ENCODE measurements at places on chromosomes 12 and 14.

DNA sequence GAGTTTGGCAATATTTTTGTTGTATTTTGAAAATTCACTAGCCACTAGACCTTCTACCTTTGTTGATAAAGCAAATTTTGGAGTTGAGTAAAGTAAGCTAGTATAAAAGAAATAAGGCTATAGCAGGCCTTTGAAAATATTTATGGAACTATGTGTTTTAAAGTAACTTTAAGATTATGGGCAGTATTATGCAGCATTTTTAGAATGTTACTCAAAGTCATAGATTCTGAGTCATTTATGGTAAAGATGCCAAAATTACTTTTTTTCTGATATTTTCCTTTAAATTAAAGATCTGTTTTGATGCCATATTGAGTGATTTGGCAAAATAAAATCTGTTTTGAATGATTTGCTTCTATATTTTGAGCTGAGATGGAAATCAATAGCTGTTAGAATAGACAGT is 57.2 kb downstream of the SYNE2 start:
- DNase-seq, result no peak

DNA sequence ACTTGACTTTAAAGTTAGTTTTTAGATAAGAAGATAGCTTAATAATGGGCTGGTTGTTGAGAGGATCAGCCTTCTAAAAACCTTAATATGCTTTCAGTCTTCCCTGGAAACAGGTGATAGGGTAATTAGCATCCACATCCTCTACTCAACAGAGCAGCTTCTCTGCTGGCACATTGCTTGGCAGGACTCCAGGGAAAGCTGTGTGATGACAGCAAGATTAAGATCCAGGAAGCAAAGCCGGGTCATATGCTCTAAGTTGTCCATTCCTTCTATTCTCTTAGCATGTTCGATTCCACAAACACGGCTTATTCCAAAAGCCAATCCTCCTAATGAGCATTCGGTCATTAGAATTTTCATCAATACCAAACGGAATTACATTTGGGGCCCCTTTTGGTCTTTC is 87.0 kb downstream of the HMGA2 start:
- DNase-seq, result no peak

GRCh38 chr14:24915958-24916595 is 133.9 kb downstream of the STXBP6 start:
- DNase-seq, result no peak

DNA sequence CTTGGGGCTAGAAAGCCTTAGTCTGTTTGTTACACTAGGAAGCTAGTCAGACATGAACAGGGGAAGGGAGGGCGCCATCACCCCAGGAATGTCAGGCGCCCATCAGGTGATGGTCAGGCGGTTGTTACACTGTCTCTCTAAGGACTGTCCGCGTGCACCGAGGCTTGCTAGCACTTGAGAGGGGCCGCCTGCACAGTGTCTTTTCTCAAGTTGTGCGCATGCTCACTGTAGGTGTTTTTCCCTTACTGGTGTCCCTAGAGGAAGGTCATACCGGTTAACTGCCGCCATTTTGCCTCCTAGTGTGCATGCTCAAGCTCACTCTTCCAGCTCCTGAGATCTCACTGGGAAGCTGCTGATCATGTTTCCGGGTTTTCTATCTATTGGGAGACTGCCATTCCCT is 855.0 kb upstream of the TMEM132C start:
- no peak for DNase-seq

GRCh38 chr12:1870998-1871917 is 47.2 kb downstream of the CACNA2D4 start:
- no peak for DNase-seq

DNA sequence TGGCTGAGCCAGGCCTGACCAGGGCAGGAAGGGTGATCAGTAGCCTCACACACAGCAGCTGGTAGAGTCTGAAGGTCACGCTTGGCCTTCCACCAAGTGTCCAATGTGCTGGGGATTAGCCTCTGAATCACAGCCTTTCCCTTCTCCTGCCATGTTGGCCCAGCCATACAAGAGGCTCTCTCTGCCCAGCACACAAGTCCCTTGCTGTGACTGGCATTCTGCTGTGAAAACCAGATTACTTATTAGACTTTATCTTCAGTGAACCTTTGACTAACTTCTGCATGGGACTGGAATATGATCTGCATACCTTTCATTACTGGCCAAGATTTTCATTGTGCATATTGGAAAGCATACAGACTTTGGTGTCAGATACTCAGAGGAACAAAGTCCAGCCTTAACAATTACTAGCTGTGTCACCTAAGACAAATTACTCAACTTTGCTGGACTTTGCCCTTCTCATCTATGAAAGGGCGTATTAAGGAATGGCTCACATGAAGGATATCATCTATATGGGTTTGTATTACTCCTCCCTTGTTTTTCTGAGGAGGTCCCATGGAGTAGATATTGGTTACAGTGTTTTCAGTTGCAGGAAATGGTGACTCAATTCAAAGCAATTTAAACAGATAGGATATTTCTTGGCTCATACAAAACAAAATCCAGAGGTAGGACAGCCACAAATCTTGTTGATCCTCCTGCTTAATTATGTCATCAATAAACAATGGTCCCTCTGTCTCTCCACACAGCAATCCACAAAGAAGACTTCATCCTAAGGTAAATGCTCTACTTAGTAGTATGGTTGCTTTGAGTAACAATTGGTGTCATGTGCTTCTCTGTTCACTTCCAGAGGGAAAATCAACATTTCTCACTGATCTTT is 99.6 kb downstream of the DYRK2 start:
- DNase-seq, result no peak

DNA sequence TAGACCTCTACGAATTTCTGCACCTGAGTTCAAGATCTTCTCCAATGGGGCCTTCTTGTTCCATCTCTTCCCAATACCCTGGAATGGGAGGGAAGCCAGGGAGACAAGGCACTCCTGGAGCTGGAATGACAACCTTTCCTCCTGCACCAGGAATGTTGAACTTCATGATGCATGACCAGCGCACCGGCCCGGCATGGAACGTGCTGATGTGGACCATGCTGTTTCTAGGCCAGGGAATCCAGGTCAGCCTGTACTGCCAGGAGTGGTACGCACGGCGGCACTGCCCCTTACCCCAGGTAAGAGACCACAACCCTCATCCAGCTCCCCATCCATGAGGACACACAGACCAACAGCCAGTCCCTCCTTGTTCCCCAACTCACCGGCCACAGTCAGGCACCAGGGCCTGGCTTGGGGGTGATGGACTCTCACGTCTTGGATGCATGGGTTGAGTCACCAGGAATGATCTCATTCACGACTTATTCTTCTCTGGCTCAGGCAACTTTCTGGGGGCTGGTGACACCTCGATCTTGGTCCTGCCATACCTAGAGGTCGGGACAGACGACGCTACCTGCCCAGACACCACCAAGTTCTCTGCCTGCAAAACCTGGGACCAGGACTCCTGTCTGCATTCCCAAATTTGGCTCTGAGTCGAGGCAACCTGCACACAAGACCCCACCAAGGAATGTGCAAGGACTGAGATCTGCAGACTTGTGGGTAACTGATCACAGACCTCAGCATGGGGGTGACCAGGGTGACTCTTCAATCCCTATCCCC is 20.5 kb downstream of the SOAT2 start:
- no peak for DNase-seq

- DNase-seq, result no peak
These were observed 110.8 kb downstream of the NDUFA12 start for GRCh38 chr12:94892544-94893267.

DNA sequence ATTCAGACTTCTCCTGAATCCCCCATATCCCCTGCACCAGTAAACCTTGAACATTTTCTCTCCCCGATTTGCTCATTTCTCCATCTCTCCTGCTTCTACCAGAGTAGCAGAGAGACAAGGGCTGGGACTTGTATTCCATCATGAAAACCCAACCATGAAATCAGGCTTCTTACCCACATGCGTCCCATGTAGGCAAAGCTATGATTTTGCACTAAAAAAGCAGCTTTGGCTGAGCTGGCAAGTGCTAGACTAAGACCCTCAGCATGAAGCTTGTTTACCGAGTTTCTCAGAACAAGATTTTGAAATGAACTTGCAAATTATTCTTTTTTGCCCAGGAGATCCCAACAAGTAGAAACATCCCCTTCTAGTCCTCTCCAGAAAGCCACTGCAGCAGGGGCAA is 80.3 kb upstream of the RFLNA start:
- no peak for DNase-seq

GRCh38 chr14:66643344-66643743 is 135.4 kb downstream of the GPHN start:
- DNase-seq, result no peak

DNA sequence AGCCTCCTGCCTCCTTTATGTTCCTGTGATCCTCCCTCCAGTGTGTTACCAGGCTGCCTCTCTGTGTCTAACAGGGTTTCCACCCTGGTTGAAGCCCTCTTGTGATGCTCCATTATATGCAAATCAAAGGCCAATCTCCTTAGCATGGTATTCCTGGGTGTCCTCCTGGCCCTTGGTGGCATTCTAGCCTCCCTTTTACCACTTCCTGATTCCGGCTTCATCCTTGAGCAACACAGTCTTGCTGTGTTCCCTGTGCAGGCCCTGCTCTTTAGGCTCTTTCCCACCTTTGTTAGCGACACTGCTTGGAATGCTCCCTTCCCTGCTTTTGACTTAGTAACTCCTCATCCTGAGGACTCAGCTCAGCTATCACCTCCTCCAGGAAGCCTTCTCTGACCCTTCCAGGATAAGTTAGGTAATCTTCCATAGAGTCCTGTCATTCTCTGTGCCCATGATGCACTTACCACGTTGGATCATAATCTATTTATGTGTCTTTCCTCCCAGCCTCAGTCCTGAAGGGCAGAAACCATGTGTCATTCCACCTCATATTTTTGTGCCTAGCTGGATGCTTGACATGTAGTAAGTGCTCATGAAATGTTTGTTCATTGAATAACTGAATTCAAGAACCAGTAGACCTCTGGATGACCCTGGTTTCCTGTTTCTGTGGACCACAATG is 37.3 kb downstream of the PRKCH start:
- DNase-seq, result no peak

DNA sequence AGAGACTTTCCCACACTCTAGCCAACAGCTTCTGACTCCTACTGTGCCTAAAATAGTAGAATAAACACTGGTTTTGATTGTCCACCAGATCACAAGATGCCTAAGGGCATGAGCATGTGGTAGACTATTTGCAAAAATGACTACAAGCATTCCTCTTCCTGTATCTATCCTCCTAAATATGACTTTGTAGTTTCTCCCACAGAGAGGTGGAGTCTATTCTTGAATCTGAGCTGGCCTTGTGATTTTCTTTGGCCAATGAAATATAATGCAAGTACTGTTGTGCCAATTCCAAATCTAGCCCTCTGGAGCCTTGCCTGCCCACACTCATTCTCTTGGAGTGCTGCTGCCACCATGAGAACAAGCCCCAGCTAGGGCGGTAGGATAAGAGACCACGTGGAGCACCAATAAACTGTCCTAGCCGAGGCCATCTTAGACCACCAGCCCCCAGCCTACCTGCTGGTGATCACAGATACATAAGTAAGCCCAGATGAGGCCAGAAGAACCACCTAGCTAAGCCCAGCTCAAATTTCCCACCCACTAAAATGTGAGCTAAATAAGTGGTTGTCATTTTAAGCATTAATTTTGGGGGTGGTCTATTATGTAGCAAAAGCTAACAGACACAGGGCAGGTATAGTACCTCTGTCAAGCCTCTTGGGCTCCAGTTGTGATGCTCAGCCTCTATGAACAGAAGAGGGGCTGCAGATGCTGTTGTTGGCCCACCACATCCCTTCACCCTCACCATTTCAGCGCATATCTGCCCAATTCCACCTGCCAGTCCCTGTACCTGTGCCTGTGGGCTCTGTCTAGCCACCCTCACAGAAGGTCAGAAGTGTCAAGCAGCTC is 17.9 kb downstream of the ZFP36L1 start:
- DNase-seq, result no peak

DNA sequence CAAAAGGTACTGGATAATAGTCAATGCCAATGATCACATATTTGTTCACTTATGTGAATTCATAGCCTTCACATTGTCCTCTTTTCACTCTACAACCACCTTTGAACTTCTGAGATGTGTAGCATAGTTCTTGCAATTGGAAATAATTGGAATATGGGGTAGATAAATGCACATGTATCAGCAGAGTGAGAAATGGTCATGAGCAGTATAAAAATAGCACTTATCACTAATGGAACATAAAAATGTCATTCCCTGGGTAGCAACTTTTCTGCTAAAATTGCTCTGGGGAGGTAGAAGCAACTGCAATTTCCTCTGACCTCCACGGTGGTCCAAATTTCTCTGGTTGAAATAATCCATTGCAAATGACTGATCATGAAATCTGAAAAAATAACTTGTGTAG is 1785.7 kb upstream of the FLRT2 start:
- no peak for DNase-seq

- no peak for DNase-seq
These were observed 2.2 kb upstream of the NFKBIA start for GRCh38 chr14:35406506-35407305.

- DNase-seq, result no peak
These were observed 629 bp downstream of the FAM181A start for GRCh38 chr14:93927800-93928145.

- no peak for DNase-seq
These were observed 194.9 kb upstream of the SYT10 start for GRCh38 chr12:33634544-33634943.
